ENCODE measurements at places on chromosomes 1 and 21.

DNA sequence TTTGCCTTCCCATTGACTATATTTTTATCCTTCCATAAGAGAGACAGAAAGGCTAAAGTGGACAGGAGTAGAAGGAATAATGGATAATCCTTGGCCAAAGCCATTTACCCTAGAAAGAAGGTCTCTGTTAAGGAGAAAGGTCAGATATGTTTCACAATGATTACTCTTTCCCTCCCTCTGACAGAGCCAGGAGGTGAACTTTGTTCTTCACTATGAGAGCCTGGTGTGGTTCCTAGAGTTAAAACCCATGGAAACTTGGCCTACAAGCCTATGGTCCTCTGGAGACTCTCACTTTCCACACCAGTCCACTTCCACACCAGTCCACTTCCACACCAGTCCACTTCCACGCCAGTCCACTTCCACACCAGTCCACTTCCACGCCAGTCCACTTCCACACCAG, 479.9 kb upstream of the ZP4 start:
- H3K27me3 ChIP-seq: peaks cover 3% of the 10 kb centered on the region
- no peak overlapping the region for H3K27ac ChIP-seq
- H3K36me3 ChIP-seq: no peaks in the 10 kb centered on the region
- DNase-seq: no peak
- no peak overlapping the region for H3K4me3 ChIP-seq

DNA sequence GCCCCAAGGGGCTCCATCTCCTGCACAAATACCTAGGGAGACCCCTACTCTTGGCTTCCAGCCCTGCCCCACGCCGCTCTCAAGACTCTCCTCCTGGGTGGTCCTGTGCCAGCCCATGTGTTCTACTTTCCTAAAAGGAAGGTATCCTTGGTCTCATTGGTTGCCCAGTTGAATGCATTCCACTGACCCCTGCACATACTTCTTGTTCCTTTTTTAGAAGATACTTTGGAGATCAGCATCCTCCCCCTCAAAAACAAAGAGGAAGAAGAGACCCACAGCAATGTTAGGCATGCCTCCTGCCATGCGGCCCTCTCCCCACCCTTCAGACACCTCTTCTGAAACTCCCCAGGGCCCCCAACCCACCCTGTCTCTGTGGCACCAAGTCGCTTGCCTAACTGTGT, 4.1 kb downstream of the SLAMF9 start:
- H3K27ac ChIP-seq: no peak overlapping the region
- H3K36me3 ChIP-seq: no peaks in the 10 kb centered on the region
- H3K4me1 ChIP-seq: peaks cover 13% of the 10 kb centered on the region

GRCh38 chr1:155226188-155226909, 17.9 kb downstream of the MTX1 start:
- no peaks in the 10 kb centered on the region for H3K36me3 ChIP-seq
- H3K4me3 ChIP-seq: peak overlapping the region; percentile 68
- H3K27me3 ChIP-seq: no peaks in the 10 kb centered on the region
- peaks cover 4% of the 10 kb centered on the region for H3K4me1 ChIP-seq
- H3K27ac ChIP-seq: peak overlapping the region; percentile 81

DNA sequence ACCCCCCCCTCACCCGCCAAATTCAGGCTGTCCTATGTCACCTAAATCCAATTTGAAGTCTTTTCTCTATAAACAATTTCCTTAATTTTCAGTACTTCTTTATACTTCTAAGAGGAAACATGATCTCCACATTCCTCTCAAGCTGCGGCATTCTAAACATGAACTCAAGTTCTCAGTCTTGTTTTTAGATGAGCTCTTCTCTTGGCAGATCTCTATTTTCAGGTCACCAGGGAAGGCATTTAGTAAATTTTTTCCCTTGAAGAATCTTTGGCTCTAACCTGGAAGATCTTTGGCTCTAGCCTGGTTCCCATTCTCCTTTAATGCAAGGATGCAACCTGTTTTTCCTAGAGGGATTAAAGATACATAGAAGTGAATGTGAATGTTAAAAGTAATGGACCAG, 193.4 kb downstream of the ATG4C start:
- H3K27ac ChIP-seq: no peak overlapping the region
- no peaks in the 10 kb centered on the region for H3K27me3 ChIP-seq
- no peaks in the 10 kb centered on the region for H3K4me1 ChIP-seq
- no peak for DNase-seq
- H3K4me3 ChIP-seq: no peak overlapping the region
